Activated naive CD4-positive, alpha-beta T cell treated with anti-CD3 and anti-CD28 coated beads for 36 hours (primary cell): ENCODE measurements at places on chromosomes 12 and 14. TPM values are rescaled to one million over a fixed set of nuclear protein-coding genes. Genes with fewer than 3 reads are reported as not detected.

HVCN1 gene
- total RNA-seq, result 2.6 TPM

DNA sequence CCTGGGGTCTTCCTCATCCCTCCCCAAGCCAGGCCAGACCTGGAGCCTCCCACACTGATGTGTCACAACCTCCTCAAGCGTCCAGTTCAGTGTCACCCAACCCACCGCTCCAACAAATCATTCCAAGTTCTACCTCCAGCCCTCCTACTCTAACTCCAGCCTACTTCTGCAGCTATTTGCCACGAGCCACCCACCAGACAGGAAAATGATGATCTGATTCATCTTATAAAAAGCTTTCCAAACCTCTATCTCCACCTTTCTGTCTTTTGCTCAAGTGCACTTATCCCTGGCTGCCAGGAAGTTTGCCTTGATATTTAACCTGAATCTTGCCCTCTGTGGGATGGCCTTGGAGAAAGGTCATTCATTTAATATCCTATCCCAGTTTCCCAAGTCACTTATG lies 30.2 kb downstream of the SMUG1 start:
- no peak for DNase-seq

DNA sequence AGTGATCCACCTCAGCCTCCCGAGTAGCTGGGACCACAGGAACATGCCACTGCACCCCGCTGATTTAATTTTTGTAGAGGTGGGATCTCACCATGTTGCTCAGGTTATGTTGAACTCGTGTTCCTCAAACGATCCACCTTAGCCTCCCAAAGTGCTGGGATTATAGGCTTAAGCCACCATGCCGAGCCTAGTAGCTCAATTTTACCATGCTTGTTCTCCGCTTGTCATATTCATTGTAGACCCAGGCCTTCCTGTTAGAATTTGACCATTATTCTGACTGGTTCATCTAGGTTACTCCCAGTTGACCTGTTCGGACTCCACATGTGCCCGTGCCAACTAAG lies 24.7 kb downstream of the TMBIM6 start:
- DNase-seq, result no peak

IQSEC3 gene
- 1.0 TPM for total RNA-seq

DNA sequence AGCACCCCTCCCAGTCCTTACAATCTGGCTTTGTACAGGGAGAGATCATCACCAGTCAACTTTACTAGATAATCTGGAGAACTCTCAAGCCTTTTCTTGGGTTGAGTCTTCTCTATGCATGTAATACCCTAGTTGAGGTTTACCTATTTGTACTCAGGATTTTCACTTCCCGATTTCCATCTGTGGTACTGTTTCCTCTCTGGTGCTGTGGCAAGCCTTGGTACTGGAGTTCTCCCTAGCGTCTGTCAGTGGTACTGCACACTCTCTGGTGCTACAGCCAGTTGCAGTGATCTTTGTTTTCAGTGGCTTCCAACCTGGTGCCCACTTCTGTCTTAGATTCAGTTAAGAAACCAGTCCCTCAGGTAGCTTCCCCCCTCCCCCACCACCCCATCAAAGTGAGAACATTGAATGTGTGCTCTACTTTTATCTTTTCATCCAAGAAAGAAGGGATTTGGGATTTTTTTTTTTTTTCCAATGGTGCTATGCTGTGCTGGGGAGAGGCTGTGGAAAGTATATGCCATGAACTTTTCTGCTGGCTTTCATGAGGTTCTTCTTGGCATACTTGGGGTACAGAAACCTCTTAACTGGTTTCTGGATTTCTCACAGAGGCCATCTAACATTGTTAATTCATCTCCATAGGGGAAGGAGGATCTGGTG lies 69.4 kb upstream of the EVL start:
- peak; percentile 82 for DNase-seq

- no peak for DNase-seq
Measured at GRCh38 chr14:32233260-32233659, 30.2 kb upstream of the RNU6-8 start.

GRCh38 chr14:52547526-52547925 lies 4.8 kb downstream of the TXNDC16 start:
- no peak for DNase-seq

- no peak for DNase-seq
Measured at GRCh38 chr14:29738056-29738455, 189.6 kb downstream of the PRKD1 start.

DNA sequence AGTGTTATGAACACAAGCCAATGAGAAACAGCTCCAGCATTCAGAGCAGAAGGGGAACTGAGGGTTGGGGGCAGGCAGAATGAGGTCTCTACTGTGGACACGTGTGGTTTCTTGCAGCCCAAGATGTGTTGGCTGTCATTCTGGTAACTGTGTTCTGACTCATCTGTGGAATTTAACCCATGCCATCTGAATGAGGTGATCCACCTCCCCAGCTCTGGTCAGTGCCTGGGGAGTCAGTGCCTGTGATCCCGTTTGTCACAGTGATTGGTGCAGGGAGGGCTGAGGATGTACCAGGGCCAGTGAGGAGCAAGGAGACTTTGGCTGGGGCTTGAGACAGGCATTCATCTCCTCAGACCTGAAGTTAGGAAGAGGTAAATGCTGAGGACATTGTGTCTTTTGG lies 216.8 kb downstream of the MSRB3 start:
- DNase-seq, result no peak
